ENCODE measurements at places on chromosomes 3 and 15.
A peak's percentile ranks its signal among the peaks of the same experiment; 100 is the strongest.

GRCh38 chr15:68309024-68309423 is 31.5 kb downstream of the FEM1B start:
- no peak for DNase-seq

DNA sequence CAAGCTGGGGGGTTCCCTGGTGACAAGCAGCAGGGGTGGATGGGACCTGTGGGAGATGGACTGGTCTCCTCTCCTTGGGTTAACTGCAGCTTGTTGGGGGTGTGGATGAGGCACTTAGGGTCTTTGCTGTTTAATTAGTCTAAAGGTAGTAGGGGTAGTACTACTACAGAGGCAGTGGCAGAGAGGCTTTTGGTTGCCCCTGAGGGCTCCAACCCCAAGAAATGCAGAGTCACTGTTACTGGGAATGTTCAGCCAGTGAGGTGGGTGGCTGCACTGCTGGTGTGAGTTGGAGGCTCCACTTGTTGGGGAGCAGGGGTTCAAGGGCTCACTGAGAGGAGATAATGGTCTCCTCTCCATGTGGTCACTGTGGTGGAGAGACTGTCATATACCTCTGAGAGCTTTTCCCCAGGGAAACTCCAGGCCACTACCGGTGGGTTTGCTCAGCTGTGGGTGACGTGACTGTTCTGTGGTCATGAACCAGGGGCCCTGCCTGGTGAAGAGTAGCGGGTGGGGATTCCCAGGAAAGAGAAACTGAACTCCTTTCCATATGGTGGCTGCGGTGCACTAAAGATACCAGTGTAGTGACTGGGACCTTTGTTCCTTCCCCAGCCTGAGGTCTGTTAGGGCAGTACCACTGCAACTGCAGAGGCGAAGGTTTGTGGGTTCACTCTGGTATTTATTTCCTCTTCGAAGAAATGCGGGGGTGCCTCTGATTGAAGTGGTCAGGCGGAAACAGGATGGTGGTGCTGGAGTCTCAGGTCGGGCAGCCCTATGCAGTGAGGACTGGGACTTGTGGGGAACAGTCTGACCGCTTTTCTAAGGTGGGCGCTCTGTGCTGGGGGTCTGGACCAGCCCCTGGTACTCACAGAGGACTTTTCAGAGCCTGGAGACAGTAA is 68.9 kb upstream of the TNFSF10 start:
- DNase-seq = no peak

GRCh38 chr15:91491101-91491950 is 362.2 kb upstream of the SLCO3A1 start:
- no peak for DNase-seq

DNA sequence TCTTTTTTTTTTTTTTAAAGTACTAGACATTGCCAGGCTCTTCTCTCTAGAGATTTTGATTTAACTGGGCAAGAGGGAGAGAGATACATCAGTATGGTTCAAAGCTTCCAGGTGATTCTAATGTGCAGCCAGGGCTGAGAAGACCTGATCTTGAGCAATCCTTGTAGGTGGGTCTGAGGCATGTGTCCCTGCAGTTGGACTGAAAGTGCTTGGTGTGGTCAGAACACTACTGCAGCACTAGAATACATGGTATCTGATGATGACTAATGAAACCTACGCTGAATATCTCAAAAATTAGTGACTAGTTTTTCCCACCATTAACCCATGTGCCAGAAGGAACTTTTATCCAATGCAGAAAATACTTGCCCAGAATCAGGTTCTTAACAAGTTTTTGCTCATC is 34.4 kb upstream of the MYO5C start:
- no peak for DNase-seq

GRCh38 chr3:156974931-156975330 is 148.8 kb downstream of the LEKR1 start:
- no peak for DNase-seq

DNA sequence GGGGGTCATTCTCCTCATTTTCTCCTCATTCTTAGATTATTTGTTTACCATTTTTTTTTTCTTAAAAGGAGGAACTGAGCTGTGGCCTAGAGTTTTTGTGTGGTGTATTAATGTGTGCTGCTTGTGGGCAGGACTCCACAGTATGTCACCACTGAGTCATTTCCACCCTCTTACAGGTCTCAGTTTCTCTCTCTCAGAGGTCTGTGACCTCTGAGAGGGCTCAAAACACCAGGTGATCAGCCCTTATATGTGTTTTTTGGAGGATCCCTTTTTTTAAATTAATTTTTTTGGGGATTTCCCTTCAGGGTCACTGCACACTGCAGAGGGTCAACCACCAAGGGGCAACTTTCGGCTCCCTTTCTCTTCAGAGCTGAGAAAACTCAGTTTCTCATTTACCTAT is 166.4 kb downstream of the SUCNR1 start:
- no peak for DNase-seq

DNA sequence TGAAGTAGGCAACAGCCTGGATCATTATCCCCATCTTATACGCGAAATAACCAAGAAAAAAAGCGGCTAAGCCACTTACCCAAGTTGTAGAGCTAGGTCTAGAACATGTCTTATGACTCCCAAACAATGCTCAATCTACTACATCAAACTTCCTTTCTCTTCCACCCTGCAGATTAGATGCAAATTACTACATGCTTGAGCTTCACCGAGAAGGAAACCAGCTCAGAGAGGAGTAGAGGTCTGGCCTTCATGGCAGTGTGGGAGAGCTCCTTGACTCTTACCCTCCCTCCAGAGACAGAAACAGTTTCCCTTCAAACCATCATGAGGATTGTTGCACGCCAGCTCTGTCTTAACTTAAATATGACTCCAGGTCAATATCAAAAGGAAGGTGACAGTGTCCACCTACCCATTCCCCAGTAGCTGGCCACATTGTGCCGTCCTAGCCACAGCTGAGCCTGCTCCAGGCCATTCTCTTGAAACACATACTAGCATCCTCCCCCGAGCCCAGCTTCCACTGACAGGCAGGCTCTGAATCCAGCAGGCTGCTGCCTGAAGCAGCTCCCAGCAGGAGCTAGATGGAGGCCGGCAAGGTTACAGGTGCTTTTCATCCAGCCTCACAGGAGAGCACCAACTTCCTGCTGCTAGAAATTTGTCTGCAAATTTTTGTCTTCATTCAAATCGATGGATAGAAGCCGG is 56.8 kb downstream of the CPN2 start:
- no peak for DNase-seq

DNA sequence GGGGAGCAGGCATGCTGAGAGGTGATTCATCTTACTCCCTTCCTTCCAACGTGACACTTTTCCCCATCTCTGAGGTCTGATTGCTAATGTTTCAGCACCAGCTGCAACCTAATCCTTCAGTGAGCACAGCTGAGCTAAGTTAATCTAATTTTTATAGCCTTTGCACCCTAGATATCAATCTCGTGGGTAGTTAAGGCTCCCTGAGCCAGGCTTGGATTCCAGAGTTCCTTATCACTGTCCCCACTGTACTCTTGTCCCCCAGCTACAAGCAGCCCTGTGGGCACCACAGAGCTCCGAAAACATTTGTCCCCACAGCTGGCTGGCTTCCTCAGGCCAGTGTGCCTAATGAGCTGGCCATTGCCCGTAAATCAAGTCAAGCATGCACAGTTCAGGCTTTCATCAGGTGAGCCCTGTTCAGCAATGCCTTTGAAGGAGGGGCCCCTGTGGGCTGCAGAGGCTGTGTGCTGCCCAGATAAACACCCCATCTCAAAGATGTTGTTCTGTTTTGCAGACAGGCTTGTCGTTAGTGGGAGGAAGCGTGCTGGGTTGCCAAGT is 376.9 kb upstream of the RASGRP1 start:
- DNase-seq = no peak

GRCh38 chr3:197599089-197599765 is 43.5 kb upstream of the BDH1 start:
- peak; percentile 80 for DNase-seq

- no peak for DNase-seq
These were observed 87.0 kb upstream of the NECTIN3 start for GRCh38 chr3:110984456-110985250.

DNA sequence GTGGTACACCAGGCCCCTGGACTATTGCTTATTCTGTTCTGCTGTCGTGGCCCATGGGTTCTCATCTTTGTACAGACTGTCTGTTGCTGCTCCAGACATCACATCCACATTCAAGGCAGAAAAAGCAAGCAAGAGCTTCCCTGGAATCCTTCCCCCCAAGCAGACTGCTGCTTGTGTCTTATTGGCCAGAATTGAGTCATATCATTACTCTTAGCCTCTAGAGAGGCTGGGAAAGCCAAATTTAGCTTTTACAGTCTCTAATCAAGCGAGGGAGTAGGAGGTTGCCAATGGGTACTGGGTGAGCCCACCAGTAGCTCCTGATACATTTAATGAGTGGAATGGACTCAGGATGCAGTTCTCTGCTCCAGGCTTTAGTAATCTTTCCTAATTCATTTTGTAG is 39.4 kb downstream of the RAB6B start:
- DNase-seq = no peak

DNA sequence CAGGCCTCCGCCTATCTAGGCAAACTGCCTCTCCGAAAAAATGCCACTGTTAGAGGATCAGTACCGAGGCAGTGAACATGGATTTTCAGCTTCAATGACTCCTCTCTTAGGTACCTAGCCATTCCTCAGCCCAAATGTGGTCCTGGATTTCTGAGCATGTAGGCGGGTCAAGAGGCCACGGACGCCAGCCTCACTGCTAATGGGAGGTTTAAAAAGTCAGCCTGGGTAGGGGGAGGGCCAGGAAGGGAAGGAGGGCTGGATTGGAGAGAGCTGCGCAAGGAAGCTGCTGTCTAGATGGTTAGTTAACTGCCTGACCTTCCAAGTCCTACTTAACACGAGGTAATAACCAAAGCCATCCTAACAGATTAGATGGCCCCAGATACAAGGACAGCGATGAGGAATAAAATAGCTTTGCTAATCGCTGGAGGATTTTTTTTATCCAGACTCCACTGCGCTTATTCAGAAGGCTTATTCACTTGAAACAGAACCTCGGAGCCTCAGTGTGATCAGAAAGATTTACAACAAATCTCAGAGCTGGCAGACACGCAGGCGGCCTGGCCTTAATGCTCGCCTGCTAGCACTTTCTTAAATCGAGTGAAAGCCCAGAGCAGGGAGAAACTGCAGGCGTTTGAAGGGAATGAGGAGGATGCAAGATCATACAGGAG is 34.3 kb downstream of the TLE3 start:
- DNase-seq = no peak

DNA sequence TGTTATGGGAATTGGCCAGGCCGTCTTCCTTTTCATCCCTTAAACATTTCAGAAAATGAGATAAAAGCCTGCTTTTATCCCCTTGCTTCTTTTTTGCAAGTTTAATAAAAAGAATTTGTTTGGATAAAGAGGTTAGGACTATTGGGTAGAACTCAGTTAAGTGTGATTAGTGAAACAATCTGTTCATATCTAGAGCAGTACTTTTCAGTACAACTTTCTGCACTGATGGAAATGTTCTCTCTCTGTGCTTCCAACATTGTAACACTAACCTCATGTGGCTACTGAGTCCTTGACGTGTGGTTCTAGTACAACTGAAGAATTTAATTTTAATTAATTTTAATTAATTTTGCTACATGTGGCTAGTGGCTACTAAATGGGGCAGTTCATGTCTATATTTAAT is 246.9 kb downstream of the UBE2E2 start:
- DNase-seq = no peak

GRCh38 chr3:31924610-31925270 is 56.3 kb downstream of the OSBPL10 start:
- DNase-seq = no peak

DNA sequence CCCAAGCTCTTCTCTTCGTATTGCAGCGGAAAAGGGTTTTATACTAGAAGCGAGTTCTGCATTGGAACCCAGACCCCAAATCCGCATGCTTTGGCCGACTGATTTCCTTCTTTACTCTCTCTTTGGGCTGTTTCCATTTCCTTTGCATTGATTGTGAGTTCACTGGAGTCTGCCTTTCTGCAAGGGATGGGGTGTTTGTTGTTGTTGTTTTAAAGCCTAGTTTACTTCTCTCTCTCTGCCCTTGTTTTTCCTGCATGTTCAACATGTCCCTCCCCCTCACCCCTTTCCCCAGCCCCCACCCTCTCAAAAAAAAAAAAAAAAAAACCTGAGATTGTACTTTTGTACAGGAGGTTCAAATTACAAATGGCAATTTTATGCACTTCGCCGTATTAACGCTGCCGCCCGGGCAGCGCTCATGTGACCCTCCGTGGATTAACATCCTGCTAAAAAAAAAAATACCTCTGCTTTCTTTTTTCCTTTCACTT is 2.2 kb downstream of the NR2F2 start:
- DNase-seq = no peak

- no peak for DNase-seq
These were observed 132.1 kb upstream of the TRIM42 start for GRCh38 chr3:140545756-140546155.

DNA sequence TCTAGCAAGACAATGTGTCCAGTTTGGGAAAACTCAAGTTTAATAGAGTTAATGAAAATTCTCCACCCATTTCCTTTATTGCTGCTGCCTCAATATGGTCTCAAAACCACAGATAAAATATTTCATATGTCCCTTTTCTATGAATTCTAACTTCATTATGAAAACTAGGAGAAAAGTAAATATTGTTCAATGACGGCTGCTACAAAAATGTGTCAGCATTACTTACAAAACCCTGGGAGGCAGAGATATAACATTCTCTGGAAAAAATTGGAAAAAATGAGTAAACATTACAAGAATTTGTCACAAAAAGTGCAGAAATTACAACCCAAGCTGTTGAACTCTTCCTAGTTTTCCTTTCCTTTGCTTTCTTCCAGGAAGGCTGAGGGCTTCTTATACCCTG is 22.2 kb upstream of the FBN1 start:
- no peak for DNase-seq
